GM12864 (cell line): ENCODE measurements at places on chromosomes 6 and 20.

GRCh38 chr6:133047065-133047665 lies 194.0 kb upstream of the EYA4 start:
- no peak for DNase-seq

DNA sequence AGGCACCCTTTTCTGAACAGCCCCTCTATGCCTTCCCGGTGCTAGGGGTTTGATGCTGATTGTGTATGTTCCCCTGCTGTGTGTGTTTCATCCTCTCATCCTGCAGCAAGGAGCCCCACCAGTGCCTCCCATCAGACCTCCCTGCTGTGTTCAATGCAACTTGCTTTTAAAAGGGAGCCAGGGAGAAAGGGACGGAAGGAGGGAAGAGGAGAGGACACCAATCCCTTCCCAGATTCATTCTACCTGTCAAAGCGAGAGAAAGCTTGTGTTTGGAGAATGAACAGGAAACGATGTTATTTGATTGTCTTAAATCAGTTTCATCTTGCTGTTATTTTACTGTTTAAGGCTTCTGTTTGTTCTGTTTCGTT lies 259.2 kb downstream of the ADGB start:
- no peak for DNase-seq

DNA sequence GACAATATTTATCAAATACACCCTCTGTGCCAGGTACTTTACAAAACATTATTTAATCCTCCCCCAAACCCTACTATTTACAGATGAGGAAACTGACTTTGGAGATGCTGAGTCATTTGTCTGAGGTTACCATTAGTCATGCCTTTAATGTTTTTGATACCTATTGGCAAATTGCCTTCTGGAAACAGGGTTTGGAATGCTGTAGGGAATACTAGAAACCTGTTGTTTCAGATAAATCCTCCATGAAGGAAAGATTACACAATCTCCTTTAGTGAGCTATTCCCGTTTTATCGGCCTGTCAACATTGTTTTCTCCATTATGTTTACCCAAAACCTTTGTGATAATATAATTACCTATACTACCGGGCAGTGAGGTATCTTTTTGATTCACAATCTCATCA lies 93.6 kb upstream of the ADGRF1 start:
- DNase-seq, result no peak

- no peak for DNase-seq
Measured at GRCh38 chr6:20826378-20826777, 292.1 kb downstream of the CDKAL1 start.

DNA sequence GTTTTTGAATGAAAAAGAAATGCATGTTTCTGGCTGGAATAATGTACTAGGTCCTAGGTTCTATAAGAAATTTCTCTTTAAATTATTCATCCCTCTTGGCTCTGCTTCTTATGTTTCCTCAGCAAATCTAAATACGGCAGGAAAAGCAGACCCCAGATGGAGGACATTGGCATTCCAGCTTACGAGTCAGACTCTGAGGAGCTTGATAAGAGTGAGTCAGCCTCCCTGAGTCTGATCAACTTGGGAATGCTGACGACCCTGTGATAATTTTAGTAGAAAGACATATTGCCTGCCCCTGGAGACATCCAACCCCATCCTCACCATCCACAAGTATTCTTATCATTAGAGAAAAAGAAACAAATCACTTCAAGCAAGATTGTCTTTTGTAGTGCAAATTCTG lies 509.7 kb upstream of the MARCKS start:
- no peak for DNase-seq

- no peak for DNase-seq
Measured at GRCh38 chr20:59414936-59415623, 114.7 kb downstream of the EDN3 start.

DNA sequence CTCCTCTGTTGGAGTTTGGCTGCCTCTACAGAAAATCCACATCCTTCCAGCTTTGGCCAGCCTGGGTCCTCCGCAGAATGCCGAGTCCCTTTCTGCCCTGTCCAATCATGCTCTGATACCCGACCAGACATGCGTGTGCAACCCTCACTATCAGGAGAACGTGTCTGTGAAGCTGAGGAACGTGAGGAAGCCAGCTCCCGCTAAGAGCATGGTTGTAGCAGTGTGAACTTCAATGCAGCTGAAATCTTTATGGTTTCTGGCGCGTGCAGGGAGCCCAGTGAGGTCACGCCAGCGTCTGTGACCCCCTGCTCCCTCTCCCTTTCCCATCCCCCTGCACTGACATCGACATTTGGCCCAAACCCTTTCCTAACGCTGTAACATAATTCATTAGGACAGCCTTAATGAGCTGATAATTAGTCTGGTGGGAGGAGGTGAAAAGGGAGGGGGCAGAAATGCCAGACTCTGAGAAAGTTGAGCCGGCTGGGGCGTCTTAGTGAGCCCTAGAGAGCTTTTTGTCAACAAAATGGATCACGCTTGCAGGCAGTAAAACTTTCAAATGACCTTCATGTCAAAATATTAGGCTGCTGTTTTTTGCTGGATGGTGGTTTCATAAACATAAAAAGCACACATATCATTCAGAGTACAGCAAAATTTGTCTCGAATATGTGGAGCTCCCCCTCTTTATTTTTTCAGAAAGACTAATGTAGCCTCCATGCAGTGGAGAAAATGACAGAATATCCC lies 423.3 kb downstream of the QKI start:
- DNase-seq, result no peak

DNA sequence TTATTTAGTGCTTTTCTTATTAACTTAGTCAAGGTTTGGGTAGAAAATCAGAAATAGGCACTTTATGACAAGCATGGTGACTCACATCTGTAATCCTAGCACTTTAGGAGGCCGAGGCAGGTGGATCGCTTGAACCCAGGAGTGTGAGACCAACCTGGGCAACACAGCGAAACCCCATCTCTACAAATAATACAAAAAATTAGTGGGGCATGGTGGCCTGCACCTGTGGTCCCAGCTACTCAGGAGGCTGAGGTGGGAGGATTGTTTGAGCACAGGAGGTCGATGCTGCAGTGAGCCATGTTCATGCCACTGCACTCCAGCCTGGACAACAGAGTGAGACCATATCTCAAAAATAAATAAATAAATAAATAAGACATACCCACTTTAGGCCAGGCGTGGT lies 51.3 kb upstream of the THEMIS start:
- no peak for DNase-seq

DNA sequence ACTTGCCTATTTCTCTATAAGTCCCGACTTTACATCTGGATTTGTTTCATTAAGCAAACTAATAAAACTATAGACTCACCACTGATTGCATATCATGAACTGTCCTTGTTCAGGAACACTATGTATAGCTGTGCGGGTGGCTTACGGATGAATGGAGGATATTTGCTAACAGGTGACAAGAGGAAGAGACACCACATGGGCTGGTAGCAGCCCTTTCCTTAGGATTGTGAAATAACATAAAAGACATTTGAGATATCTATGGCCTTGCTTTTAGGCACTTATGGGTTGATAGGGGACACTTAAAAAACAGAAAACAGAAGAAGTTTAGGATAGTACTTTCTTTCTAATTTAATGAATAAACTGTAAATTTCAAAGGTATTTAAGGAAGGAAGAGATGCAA lies 5.0 kb upstream of the CAP2 start:
- DNase-seq, result no peak

DNA sequence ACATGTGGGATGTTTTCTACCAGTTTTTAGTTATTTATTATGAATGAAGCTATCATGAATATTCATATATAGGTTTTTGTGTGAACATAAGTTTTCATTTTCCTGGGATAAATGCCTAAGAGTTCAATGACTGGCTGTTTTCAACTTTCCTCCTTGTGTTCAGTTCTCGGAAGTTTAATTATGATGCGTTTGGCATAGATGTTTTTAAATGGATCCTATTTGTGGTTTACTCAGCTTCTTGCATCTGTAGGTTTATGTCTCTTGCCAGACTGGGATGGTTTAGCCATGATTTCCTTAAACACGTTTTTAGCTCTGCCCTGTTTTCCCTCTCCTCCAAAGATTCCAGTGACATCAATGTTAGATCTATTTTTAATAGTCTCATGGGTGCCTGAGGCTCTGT lies 411.1 kb upstream of the CDH4 start:
- DNase-seq, result no peak

GRCh38 chr6:148835920-148836441 lies 89.2 kb downstream of the UST start:
- no peak for DNase-seq

GRCh38 chr20:4656491-4656890 lies 65.2 kb upstream of the PRND start:
- no peak for DNase-seq

DNA sequence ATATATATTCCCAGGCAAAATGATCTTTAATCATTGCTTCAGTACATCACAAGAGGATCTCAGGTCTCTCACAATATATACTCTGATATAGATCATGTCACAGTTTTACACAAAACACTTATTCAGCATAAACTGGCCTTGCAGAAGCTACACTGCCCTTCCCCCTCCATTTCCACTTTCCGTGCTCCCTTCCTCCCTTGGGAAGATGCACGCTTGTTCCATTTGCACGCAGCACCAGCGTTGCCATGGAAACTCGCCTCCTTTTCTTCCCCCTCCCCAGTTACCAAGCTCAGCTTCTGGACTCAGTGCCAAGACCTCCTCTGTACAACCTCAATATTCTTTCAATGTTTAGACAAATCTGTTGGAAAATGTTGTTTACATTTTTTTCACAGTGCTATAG lies 154.6 kb downstream of the RFPL4B start:
- no peak for DNase-seq

DNA sequence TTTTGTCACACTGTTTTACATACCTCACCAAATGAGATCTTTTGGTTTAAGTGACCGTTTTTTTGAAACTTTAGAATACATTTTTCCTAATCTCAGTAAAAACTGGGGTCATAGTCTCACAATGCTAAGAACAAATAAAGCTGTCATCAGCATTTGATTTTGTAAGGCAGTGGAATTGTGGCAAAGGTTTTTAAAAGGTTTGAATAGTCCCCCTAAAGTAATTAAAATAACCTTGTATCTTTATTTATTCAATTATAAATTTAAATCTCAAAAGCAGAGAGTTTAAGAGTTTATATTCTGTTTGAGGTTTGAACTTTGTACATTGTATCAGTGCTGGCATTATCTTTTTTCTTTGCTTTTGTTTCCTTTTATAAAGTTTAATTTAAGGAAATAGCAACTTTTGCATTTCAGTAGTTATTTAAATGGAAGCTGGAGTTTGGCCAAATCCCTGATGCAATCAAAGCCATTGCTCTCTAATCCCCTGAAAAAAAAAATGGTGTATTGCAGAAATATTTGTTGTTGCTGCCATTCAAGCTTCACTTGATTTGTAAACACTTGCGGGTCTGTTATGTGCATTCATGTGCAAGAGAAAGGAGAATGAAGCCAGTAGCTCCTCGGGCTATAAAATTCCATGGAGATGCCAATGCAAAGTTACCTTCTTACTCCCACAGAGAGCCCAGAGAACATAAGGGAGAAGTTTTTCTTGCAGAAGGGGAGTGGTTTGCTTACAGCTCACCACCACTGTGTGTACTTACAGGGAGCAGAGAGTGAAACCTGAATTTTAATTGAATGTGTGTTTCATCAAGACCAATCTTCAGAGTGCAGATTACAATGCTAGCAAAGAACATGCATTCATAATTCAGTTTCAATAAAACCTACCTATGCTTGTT lies 391.8 kb downstream of the ARHGAP18 start:
- no peak for DNase-seq

GRCh38 chr6:99592900-99593299 lies 13.7 kb upstream of the PRDM13 start:
- DNase-seq, result no peak

GRCh38 chr20:58909585-58909984 lies 57.1 kb downstream of the GNAS start:
- no peak for DNase-seq

DNA sequence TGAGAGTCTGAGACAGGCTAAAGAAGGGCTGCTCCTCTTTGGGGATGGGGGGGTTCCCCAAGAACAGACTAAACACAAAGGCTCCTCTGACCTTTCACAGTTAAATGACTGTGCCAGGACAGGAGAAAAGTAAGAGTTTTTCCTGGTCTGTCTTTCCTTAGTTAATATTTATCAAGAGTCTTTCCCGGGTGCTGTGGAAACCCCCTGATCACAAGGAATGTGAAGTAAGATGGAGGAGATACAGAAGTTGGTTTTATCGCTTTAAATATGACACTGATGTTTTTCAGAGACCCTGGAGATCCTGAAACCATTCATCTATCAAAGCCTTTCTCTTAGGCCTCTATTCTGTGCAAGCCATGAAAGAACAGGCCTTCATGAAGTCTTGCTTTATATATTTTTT lies 105.8 kb downstream of the RNF144B start:
- DNase-seq, result no peak

DNA sequence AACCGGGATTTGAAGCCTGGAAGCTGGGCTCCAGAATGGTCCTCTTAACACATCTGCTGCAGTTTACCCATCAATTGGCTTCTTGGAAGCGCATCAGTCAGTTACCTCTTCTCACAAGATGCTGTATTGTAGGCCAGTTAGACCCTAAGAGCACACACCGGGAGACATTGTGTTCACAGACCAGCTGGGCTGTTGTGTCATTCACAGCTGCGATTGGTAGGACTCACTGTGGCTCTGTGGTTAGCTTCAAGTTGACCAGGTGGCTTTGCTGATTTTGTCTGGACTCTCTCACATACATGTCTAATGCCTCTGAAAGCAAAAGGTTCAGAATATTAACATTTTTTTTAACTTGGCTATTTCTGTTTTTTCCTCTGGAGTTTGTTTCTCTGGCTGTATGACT lies 64.8 kb downstream of the SNX9 start:
- DNase-seq, result no peak

DNA sequence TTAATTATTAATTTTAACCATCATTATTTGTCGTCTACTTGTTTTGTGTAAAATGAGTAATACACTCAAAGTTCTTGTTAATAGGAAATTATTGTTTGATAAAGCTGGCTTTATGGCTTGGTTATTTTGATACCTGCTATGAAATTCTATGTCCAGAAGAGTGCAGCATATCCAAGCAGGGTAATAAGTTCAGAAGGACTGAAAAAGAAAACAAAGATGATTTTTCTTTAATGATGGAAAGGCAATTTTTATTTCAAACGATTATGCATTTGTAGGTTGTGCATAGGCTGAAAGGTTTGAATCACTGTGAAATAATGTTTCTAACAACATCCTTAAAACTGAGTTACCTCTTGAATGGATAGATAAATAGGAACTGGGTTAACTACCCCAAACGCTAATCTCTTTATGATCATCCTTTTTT lies 1.4 kb upstream of the MAN1A1 start:
- DNase-seq, result no peak
